CD4-positive, alpha-beta memory T cell (primary cell): ENCODE measurements at places on chromosomes 2 and 18.

DNA sequence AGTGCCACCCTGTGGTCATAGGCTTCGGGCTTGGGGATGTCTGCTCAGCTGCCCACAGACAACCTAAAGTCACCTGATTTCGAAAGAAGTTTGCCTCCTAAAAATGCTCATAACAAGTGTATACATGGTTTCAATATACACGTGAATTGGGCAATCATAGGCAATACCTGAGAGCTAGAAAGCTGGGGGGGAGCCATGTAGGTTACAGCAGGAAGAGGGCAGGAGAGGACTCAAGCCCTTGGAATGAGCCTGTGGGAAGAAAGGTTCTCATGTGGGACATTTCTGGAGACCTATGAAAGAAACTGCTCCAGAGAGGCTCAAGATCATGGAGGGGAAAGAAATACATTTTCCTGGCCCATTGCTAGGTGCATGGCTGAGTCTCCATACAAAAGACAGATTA is 109.7 kb downstream of the ACOXL start:
- no peak for DNase-seq

DNA sequence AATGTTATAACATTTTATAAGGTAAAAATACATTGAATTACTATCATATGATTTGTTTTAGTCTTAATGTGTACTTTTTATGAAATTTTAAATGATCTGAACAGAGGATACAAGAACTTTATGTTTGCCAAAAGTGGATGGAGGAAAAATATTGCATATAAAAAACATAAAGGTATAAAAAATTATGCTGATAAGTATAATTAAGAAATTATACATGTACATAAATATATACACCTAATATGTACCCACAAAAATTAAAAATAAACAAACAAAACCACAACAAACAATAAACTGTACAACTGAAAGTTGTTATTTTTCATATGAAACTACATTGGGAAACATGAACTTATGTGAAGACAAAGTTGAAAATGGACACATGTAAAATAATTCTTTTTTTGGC is 38.2 kb upstream of the CALCRL start:
- DNase-seq, result no peak

DNA sequence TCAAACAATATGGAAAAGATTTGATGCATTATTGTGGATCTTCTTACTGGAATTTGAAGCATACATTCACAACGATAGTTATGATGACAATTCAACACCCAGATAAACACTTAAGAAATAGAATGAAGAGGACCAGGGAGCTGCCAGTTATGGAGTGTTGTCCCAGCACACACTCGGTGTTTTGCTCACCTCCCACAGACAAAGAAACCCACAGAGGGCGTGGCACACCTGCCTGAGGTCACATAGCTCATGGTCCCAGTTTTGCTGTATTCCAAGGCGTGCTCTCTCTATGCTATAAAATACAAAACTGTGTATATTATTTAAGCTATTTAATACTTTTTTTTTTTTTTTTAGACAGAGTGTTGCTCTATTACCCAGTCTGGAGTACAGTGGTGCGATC is 31.1 kb downstream of the EFR3B start:
- no peak for DNase-seq

GRCh38 chr2:119721462-119721861 is 38.3 kb upstream of the PTPN4 start:
- DNase-seq, result no peak

- DNase-seq, result no peak
Measured at GRCh38 chr2:232563580-232563979, 13.1 kb downstream of the EIF4E2 start.
